ENCODE measurements at places on chromosomes 12 and 14.

DNA sequence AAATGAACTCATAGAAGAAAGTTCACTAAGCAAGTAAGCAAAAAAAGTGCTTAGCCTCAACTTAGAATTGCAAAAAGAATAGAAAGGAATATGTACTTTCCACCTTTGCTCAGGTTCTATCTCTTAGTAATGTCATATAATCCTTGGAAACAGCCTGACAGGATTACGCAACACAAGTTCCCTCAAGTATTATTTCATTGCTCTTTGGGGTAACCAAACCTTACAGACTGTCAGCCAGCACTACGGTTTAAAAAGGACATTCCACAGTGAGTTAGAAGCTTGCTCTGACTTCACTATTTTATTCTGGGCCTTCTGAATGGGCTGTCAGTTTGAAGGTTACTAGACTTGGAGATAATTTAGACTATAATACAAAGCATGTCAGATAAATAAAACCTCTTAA is 264.0 kb downstream of the ATXN7L3B start:
- DNase-seq: no peak

- DNase-seq: no peak
Measured at GRCh38 chr12:110677206-110677911, 11.6 kb downstream of the HVCN1 start.

- no peak for DNase-seq
Measured at GRCh38 chr14:91575469-91576208, 65.5 kb upstream of the PPP4R3A start.

- DNase-seq: no peak
Measured at GRCh38 chr12:98911396-98911795, 266.3 kb downstream of the APAF1 start.

DNA sequence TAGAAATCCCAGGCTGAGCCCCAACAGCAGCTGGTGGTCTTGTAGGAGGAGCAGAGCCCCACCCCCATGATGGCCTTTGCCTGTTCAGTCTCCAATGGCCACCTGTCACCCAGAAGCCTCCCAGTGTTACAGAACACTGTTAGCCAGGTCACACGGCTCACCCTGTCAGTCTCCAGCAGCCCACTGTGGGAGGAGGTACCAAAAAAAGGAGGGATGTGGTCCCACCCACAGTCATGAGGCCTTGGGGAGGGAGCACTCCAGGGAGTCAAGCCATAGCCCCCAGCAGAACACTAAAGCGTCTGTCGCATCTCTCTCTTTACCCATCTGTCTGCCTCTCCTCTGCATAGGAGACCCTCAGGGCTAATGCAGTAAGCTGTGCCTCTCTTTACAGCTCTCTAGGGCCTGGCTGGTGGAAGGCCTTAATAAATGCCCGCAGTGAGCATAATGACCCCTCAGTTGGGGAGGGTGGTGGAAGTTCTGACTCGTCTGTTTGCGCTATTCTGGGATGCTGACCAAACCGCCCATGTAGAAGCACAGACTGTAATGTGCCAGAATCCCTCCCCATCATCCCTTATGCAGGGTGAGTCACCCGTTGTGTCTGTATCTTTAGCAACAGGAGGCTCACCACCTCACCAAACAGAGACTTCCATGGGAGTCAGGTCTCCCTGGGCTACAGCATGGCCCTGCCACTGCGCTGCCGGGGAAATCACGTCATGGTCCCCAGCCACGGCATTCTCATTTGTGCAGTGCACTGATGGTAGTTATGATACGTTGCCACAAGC is 14.6 kb downstream of the C14orf132 start:
- no peak for DNase-seq

DNA sequence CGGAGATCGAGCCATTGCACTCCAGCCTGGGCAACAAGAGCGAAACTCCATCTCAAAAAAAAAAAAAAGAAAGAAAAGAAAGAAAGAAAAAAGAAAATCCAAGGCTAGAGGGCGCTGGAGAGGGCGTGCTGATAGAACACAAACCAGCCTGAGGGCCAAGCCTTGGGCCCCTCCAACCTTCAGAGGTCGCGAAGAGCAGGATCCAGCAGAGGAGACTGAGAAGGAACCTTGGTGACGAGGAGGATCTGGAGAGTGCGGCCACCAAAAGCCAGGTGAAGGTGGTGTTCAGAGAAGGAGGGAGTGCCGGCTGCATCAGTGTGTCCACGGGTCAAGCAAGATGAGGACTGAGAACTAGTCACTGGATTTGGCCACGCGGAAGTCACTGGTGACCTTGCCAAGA is 4.1 kb upstream of the DYNC1H1 start:
- no peak for DNase-seq

GRCh38 chr14:59254911-59255545 is 66.6 kb downstream of the DAAM1 start:
- no peak for DNase-seq

DNA sequence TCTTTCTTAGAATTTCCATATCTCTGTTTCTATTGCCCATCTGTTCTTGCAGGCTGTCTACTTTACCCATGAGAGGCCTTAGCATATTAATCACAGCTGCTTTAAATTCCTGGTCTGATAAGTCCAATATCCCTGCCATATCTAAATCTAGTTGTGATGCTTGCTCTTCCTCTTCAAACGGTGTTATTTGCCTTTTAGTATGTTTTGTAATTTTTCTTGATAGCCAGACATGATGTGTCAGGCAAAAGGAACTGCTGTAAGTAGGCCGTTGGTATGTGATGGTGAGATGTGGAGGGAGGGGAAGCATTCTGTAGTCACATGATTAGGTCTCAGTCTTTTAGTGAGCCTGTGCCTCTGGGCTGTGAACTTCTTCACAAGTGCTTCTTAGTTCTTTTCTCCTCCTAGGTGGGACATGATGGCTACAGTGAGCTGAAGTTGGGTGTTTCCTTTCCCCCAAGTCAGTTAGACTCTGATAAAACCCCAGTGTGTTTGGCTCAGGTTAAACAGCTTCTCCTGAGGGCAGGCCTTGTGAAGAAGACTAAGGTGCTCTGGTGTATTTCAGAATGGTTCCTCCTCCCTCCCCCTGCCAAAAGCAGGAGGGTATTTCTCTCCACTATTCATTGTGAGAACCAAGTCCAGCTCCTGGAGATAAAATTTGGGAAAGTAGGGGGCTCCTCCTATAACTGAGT is 195.9 kb upstream of the PARP11 start:
- no peak for DNase-seq

DNA sequence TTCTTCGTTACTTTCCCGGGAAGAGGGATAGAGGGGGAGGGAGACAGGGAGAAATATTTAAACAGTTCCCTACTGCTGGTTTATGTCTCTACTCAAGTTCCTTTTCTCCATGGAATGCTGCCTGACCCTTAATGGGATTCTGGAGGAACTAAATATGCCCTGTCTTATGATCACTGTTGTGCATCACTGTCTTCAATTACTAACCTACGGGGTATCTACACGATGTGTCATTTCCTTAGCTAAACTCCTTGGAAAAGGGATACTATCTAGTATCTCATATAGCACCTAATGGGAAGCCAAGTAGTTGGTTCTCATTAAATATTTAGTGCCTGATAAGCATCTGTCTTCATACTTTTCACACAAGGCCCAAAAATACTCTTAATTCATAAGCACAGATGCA is 37.5 kb upstream of the FBLN5 start:
- DNase-seq: no peak

DNA sequence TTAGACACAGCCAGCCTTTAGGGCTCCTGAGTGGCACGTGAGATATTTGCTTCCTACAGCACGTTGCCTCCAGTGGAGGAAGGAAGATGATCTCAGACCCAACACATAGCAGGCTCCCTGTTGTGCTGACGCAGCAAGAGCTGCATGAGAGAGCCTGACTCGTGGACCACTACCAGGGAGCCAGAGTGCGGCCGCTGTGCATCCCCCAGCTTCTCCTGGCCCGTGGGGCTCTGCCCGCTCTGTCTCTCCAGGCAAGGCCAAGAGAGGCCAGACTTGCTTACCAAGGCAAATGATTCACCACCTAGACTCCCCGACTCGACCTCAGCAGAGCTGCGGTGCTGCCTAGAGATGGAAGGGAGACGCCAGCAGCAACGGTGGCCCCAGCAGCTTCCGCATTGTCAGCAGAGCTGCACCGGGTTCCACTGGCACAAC is 37.5 kb downstream of the MAP3K9 start:
- no peak for DNase-seq

DNA sequence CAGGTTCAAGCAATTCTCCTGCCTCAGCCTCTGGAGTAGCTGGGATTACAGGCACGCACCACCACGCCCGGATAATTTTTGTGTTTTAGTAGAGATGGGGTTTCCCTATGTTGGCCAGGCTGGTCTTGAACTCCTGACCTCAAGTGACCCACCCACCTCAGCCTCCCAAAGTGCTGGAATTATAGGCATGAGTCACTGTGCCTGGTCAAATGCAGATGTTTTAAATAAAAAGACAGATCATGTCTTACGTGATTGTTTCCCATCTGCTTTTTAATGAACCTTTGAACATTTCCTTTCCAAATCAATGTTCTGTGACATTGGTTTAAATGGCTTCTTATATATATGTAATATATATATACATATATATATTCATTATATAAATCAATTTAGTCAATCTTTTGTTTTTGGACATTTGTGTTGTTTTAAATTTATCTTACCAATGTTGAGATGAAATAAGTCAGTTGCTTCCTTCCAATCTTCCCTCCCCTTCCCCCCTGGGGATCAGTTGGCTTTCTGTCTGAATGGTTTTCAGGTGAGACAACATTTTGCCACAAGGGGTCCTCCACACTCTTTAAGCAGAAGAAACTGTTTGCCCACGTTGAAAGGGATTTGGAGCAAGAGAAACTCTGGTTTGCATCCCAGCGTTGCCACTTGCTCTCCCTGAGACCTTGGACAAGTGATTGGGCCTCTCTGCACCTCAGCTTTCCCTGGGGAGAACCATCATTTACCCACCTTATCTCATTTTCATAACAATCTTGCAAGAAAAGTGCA is 47.6 kb upstream of the RBM19 start:
- DNase-seq: no peak
